ENCODE measurements at places on chromosomes 3 and 15.

DNA sequence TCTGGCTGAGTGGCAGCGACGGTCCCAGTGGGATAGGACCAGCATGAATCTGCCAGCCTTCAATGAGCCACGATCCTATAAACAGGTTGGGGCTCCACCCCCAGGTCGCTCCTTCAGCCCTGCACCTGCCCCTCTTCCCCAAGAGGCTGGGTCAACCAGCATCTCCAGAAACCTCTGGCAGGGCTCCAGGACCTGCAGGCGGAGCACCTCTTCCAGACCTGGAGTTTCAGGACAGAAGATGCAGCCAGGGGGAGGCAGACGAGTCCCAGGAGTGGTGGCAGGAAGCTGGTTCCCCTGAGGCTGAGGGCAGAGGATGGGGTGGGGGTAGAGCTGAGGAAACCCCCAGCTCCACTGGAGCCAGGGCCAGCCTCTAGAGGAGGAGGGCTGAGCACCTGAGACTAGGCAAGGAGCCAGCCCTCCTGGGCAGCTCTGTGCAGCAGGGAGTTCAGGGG is at the start of gene PLA2G4D:
Gene PLA2G4D, minus strand, starts transcription at position 51 of the 452 bp plus-strand sequence. CDS start 103 bp downstream, outside the sequence.
- no peak for DNase-seq

- DNase-seq = no peak
These were observed 13.3 kb upstream of the SH3BP5 start for GRCh38 chr3:15345608-15346137.

- no peak for DNase-seq
These were observed 55.7 kb upstream of the DCLK3 start for GRCh38 chr3:36820083-36820482.

GRCh38 chr3:130576375-130577266 is 59.6 kb downstream of the COL6A6 start:
- no peak for DNase-seq
